ENCODE measurements at places on chromosomes 5 and 9.

DNA sequence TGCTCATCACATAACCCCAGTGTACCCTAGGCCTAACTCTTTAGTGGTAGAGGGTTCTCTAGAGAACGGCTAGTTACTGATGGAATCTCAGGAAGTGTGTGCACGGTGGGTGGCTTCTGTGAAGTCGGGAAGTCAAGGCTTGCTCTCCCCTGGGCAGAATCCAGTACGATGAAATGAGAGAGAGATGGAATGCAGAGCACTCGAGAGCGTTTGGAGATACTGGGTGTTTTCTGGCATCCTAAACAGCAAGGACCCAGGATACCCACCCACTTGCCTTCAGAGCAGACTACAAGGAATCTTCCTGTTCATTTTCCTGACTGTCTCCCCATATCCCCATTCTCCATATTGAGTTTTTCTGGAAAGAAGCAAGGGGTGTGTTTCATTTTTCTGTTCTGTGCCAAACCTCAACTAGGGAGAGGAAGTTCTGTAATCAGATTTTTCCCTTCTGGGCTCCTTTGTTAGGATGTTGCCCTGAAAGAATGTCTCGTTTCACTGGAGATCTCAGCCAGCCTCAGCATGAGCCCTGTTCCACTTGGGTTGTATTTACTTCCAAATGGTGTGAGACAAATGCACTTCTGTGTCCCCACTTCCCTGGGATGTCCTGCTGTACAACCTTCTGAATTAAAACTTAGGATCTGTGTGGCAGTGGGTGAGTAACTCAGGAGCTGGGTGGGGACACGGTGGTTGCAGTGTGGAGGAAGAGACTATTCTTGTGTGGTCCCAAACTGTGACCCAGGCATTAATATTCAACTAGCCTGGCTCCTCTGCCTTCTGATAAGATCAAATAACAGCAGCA lies 108.9 kb upstream of the SPRY4 start:
- DNase-seq: no peak

DNA sequence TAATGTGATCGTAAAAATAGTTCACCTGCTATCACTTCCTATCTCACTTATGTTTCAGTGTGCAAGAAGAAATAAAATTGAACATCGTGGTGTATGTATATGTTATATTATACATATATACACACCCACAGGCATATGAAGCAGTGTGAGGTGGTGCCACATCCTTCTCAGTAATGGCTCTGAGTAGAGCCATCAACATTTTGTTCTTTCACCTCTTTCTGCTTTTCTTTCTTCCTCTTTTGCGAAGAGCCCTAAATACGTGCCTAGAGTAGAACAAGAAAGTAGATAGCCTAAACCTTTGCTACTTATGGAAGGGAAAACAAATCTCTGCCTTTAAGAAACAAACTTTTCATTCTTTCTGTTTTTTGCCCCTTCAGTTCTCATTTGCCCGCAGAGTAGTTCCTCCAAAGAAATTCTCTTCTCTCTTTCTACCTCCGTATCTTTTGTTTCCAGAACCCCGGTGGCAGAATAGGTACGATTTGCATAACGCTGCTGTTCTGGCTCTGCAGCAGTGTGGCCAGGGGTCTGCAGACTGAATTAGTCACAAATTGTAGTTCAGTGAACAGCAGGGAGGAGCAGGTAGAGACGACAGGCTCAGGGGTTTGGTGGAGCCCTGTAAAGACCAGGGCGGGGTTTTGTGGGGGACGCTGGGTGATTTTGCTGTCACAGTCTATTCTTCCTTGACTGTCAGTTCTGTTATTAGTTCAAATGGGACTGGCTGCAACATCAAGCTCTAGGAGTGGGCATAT lies 40.5 kb upstream of the PJA2 start:
- DNase-seq: no peak

GRCh38 chr5:181234455-181235306 lies 9.0 kb downstream of the RACK1 start:
- DNase-seq: no peak

GRCh38 chr9:136604823-136605525 lies 57.7 kb upstream of the EGFL7 start:
- DNase-seq: no peak

- no peak for DNase-seq
Observed at GRCh38 chr9:132288361-132288760, 66.4 kb downstream of the SETX start.

DNA sequence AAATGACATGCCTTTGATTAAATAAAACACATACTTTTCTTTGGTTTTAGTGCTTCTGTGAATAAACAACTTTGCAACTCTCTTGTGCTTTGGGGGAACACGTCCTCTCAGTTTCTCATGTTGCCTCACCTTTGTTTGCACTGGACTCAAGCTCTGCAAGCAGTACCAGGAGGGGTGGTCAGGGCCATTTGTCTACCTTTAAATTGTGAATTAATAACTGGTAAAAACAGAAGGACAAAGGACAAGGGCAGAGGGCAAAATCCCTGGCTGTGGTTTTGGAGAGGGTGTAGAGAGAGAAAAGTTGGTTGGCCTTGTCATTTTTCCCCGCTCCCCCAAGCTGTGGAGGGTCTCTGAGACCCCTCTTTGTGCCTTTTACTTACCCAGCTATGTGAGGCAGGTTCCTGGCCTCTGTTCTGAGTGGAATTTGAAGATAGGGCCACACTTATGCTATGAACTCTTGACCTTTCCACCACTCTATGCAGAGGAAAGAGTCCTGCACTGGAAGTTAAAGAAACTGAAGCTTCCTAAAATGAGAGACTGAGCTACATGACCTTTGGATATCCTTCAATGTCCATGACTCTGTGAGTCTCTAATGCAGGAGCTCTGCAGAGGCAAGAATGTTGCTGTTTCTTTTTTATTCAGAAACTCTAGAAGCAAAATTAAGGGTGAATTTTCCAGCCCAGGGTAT lies 55.1 kb upstream of the MOCS2 start:
- no peak for DNase-seq

DNA sequence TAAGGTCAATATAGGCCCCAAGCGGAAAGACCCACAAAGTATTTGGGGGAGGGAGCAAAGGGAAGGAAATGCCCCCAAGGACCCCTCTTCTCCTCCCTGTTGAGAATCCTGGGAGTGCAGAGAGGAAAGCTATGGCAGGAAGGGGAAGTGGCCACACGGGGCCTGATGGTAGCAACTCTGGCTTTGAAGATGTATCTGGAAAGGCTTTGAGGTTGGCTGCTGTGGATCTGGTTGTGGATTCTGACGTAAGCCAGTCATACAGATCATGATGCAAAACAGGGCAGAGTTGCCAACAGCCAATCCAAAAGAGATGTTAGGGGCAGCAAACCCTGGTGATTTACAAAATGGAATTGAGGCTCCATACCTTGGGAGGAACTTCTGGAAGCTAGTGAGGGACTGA lies 108.8 kb downstream of the PRKACG start:
- DNase-seq: no peak

GRCh38 chr9:111663301-111663823 lies 2.0 kb downstream of the GNG10 start:
- DNase-seq: no peak

DNA sequence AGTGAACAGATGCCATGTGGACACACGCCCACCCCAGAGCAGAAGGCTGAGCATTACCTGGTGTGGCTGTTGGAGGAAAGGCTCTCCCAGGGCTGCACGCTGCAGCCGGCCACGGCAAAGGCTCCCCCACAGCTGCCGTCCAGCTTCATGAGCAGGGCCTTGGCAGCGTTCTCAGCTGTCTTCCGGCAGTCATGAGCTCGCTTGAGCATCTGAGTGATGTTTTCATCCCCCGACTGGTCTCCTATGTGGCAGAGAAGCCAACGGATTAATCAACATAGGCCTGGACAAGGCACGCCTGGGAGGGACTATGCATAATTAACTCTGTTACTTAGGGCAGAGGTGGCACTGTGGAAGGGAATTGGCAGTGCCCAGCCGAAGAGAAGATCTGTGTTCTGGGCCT lies 87.3 kb downstream of the DCP2 start:
- DNase-seq: no peak

DNA sequence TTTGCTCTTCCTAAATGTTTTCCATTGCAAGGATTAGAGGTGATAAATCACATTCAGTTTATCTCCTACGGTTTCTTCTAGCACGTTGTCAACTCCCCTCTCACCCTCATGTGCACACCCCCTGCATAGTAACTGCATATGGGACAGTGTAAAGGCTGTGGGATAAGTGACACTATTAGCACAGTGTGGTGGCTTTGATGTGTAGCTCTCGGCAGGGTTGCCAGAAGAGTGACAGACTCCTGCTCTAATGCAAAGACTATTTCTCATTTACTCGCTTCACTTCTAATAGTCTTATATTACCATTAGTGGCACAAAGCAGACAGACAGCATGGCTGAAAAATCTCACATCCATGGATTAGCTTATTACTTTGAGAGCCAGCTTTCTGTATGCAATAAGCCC lies 454.6 kb downstream of the CETN3 start:
- DNase-seq: no peak

GRCh38 chr9:114465906-114466900 lies 39.1 kb downstream of the WHRN start:
- no peak for DNase-seq

- peak; percentile 60 for DNase-seq
Observed at GRCh38 chr9:33649463-33649862, 125.4 kb downstream of the ANKRD18B start.

- no peak for DNase-seq
Observed at GRCh38 chr9:114225561-114226212, 70.3 kb downstream of the COL27A1 start.

- no peak for DNase-seq
Observed at GRCh38 chr5:116448870-116449427, 125.7 kb downstream of the SEMA6A start.

DNA sequence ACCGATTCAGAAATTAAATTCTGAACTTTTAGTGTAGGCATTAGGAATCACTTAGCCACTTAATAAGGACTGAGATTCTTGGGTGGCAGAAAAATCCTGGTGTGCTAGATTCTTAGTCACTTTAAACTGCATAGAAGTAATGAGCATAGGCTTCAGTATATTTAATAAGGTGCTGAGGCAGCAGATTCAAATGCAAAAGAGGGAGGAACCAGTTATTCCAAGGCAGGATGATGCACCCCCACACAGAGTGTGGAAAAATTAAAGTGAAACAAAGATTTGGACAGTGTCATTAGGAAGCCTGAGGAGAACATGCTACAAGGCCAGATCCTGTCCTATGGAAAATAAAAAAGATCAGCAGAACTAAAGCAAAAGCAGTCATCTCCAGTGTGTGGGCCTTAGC lies 217.7 kb downstream of the PJA2 start:
- DNase-seq: no peak

GRCh38 chr9:34373749-34374148 lies 2.9 kb downstream of the MYORG start:
- no peak for DNase-seq

- DNase-seq: peak; percentile 73
Observed at GRCh38 chr9:137114613-137115393, at the start of gene DPP7. Gene DPP7, minus strand, starts transcription at chr9:137114733. Its CDS starts 20 bp downstream, at chr9:137114713.

GRCh38 chr9:125467116-125467740 lies 205.6 kb downstream of the GAPVD1 start:
- no peak for DNase-seq

- no peak for DNase-seq
Observed at GRCh38 chr5:180900178-180900577, 1.2 kb downstream of the BTNL8 start.

- DNase-seq: no peak
Observed at GRCh38 chr5:88556406-88556805, 287.8 kb upstream of the TMEM161B start.

- no peak for DNase-seq
Observed at GRCh38 chr9:137720571-137721110, 101.8 kb downstream of the EHMT1 start.

DNA sequence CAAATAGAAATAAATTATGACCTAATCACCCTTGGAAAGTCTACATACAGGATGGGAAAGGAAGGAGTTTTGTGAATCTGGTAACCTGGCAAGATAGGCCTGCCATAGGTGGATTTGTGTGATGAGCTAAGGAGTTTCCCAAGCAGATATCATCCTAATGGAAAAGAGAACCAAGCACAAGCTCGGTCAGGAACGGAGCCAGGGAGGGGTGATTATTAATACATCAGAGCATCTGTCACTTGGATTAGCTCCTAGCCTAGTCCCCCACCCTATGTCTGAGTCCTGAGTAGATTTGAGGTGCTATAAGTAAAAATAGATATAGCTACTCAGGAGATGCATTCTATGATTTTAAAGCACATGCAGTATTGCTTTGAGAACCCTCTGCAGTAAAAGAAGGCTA lies 57.3 kb upstream of the SMARCA2 start:
- no peak for DNase-seq

DNA sequence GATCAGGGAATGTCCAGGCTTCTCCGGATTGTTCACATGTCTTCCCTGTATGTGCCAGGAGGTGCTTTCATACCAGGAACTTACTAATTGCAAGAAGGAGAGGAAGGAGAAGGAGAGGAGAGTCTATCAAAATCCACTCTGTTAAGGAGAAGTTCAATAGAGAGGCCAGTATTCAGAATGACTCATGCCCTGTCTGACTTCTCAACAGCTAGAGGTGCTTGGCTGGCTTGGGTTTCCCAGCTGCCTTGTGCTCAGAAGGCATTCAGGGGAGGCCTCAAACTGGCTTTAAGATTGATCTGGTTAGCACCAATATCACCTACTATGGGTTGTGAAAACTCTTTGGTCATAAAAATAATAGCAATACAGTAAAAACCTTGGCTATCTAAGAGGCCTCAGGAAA lies 167.9 kb upstream of the GLRA1 start:
- DNase-seq: no peak

DNA sequence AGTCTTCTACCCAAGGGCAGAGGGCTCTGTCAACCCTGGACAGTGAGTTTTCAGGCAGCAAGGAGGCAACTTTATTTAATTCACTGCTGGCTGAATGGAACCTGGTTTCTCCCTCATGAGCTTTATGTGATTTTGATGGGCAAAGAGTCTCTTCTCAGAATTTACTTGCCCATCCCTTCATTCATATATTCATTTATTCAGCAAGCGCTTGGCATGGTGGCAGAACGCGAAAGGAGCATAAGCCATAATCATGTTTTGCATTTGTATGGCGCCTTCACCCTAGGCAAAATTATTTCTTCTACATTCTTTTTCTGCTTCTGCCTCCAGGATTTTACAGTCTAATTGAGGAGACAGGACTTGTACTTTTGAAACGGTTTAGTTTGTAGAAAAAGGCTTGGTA lies 8.0 kb downstream of the DELE1 start:
- no peak for DNase-seq

GRCh38 chr5:158170534-158170933 lies 311.6 kb upstream of the CLINT1 start:
- no peak for DNase-seq

DNA sequence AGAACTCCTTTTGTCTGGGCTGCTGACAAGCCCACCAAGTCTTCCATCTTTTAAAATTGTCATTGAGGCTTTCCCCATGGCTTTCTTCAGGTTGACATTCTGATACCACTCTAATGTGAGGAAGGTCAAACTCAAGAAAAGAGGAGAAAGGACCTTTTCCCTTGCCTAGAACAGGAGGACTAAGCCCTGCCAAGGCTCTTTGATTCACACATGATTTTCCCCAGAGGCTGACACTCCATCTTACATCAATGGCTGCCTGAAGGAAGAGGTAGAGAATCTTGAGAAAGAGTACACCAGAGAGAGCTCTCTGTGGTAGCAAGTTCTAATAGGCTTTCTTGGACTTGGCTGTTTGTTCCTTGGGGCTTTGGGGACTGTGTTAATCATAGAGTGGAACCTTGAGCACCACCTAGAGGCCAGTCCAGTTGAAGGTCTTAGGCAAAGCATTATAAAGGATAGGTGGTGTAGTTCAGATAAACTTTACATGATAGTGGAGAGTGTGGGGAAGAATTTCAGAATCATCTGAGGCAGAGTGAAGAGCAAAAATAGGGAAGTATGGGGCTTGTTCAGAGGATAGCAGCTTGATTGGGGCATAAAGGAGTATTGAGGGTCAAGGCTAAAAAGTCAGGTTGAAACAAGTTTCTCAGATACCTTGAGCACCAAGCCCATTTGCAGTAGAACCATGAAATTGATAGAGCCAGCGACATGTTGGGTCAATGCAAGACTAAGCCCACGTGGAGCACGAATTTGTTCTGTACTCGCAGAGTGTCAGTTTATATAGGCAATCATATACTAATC lies 36.7 kb downstream of the NDFIP1 start:
- DNase-seq: peak; percentile 72

Measured in MM.1S (cell line).